Activated CD8-positive, alpha-beta T cell treated with anti-CD3 and anti-CD28 coated beads, Interleukin-2, amount 10 ng/mL, durations not matched to agents 7 days and 5 days (primary cell): ENCODE measurements at places on chromosomes 2 and 18.

GRCh38 chr2:135987441-135987840 is 2.0 kb upstream of the DARS1 start:
- DNase-seq, result no peak

- peak; percentile 88 for DNase-seq
Measured at GRCh38 chr2:204110338-204110741, 173.8 kb downstream of the ICOS start.

DNA sequence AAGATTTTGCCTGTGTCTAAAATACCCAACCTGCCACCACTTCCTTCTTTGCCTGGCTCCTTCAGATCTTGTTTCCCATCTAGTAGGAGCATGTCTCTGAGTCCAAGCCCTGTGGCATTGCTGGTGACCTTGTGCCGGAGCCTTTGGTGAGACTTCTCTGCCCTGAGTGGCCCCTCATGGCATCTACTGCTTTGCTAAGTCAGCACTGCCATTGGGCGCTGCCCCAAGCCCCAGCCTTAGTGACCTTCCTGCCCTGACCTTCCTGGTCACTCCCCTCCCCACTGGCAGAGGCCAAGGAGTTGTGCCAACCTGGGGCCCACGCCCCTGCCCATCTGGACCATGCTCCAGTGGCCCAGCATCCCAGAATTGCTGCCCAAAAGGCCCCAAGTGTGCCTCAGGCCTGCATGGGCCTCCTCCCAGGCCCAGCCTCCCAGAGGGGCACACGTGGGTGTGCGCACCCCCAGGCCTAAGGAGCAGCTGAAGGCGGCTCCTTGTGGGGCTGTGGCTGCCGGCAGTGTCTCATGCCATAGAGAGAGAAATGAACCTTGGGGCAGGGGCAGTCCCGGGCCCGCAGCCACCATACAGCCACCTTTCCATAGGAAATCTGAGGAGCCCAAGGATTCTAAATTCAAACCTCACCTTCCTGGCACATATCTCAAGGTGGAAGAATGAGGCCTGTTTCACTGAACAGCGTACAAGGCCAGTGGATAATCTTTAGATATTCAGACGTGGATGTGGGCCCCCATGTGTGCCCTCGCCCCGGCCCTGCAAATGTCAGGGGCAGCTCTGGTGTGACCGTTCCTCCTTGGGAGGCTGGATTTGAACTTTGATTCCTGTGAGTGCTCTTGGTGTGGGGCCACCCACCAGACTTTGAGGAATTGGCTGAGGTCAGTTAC is 100.2 kb upstream of the SLC66A3 start:
- no peak for DNase-seq

DNA sequence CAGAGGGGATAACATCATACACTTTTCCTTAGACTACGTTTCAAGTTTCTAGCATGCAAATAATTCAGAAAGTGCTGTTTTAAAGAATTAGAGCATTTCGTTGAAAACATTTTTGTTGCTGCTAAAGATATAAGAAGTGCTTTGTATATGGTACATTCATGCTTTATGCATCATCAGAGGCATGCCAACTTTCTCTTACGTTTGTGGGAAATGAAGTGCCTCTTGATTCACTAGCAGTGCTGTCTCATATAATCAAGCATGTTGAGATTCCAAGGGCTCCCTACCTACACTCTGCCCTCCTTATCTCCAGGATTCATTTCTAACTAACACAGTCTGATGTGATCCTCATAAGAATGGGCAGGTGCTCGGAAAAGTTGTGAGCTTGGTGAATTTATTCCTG is 748.6 kb upstream of the DDX18 start:
- no peak for DNase-seq

GRCh38 chr2:85710687-85711577 is 16.8 kb downstream of the GNLY start:
- DNase-seq, result no peak

DNA sequence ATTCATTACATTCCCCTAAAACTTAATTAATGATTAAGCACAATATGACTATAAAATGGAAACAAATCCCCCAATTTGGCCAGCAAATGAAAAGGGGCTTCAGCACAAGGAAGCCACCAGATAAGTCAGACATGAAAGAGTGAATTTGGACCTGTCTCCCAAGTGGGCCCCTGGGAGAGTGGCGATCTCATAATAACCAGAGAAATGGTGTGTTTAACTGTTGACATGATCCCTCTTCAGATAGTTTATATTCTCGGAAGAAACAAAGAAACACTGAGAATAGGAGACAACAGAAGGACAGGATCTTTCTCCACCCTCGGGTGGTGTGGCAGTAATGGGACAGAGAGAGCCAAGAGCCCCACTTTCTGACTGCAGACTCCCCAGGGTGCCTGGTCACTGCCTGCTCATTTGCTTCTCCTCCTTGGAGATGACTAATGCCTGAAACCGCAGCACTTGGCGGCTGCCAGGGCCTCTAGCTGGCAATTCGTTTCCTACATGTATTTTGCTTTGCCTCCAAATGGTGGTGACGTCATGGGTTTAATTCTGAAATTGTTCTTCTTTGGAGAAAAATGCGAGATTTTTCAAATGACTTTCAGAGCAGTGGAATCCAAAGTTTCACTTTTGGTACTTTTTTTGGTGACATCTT is 46.4 kb upstream of the SPP2 start:
- DNase-seq, result no peak

DNA sequence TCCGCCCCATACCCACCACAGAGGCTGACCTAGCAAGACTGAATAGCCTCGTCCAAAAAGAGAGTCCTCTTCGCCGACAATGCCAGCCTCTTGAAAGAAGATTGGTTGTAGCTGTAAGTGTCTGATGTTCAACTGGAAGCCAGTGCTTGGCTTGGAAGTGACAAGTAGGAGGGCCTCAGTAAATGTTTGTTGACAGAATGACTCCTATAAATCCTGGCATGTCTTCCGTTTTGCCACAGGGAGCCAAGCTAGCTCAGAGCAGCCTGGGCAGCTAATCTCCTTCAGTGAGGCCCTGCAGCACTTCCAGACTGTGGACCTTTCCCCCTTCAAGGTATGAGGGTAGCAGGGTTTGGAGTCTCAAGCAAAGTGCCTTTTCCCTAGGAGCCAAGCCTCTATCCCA is 14.9 kb downstream of the ELMOD3 start:
- DNase-seq, result no peak

- DNase-seq, result no peak
Measured at GRCh38 chr2:189614585-189614984, 34.0 kb upstream of the SLC40A1 start.

DNA sequence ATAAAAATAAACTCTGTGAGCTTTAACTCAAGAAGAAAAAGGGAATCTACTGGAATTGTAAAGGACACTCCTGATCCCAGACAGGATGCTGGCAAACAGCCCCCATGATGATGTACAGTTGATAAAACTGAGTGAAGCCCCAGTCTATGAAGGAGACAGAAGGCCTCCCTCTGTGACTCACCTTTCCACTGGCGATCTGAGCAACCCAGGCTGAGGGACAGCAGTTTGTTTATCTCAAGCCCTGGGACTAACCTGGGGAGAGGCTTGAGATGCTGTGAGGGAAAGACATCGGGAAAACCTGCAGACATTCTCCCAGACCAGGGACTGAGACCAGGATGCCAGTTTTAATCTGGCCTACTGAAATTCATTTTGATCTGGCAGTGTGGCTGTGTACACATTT is 104.5 kb upstream of the CDH2 start:
- DNase-seq, result no peak
